ENCODE measurements at places on chromosomes 7 and 10.

- no peak for DNase-seq
Observed at GRCh38 chr7:73799282-73800141, 29.4 kb upstream of the CLDN3 start.

GRCh38 chr7:105643384-105643783 is 62.1 kb upstream of the EFCAB10 start:
- DNase-seq = no peak

DNA sequence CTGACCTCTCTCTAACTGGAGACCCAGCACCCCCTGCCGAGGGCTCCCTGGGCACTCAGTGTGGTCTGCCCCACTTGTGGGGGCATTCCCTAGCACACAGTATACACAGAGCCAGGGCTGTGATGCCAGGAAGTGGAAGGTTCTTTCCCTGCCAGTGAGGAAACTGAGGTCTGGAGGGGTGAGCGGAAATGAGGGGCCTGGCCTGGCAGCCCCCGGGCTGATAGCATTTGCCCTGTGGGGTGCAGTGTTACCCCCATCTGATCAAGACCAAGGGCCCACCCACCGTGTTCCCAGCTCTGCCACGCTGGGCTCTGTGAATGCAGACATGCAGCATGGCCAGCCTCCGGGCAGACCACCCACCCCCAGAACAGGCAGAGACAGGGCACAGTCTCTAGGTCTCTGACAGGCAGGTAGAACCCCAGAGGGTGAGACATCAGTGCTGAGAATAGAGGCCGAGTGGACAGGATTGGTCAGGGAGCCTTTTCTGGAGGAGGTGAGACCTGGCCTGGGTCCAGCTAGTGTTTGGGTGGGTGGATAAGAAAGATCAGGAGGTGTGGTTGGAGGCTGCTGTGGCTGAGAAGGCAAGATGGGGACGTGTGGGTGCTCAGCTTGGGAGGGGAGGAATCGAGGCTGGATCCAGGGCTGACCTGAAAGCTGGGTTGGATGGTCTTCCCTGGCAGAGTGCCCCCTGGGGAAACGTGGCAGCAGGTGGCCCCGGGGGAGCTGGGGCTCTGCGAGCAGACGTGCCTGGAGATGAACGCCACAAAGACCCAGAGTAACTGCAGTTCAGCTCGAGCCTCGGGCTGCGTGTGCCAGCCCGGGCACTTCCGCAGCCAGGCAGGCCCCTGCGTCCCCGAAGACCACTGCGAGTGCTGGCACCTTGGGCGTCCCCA is 10.8 kb upstream of the ZNF862 start:
- DNase-seq = no peak

GRCh38 chr10:52245547-52245946 is 68.5 kb upstream of the DKK1 start:
- no peak for DNase-seq

GRCh38 chr10:59025981-59026765 is 150.3 kb upstream of the PHYHIPL start:
- DNase-seq = no peak

DNA sequence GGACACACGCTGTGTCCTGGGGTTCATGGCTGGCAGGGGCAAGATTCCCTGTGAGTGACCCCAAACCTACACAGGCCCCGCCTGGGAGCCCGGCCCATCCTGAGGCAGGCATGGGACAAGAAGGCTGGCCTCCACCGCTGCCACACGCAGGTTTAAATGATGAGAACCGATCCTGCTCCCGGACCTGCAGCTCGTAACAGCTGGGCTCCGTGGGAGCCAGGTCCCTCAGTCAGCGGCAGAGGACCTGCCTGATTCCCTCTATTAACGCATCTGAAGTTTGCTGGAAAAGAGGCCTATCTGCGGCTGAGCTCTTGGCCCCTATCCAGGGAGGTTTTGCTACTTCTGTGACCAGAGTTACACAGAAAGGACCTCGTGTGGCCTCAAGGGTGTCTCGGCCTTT is 112.3 kb downstream of the VIPR2 start:
- DNase-seq = no peak

DNA sequence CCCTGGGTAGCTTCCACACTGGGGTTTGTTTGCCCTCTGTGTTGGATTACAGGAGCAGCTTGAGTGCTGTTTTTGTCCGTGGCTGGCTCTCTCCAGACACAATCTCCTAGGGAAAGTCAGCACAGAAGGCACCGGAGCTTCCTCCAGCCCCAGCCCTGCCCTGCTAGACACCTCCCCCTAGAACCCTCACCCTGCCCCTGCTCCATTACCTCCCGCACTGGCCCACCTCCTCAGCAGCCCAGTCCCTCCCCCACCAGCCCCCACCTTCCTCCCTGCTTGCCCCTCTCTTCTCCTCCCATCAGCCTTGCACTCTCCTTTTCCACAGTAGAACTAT is 130.5 kb downstream of the ADCY1 start:
- DNase-seq = no peak

DNA sequence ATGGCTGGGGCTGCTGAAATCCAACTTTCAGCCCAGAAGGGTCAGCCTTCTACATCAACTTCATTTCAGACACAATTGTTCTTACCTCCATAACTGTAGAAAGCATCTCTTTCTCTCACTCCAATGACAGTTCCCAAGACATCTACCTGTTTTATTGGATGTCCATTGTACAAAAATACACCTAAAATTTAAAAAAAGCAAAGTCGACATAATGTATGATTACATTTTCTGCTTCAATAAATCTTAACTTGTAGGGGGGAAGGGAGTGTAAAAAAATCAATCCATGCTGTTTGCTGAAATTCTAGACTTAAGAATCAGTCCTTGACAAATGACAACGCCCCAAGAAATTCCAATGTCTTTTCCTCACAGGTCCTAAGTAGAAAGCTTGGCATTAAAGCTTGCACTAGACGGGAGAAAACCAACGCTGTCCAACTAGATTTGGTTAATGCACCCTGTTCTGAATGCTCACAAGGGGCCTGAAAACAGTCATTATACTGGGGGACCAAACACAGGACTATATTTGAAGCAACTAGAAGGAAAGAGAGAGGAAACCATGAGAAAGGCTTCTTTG is 7.5 kb downstream of the STN1 start:
- DNase-seq = no peak

GRCh38 chr7:117776224-117776623 is 97.0 kb downstream of the CTTNBP2 start:
- no peak for DNase-seq

GRCh38 chr10:122237331-122237990 is 33.6 kb upstream of the BTBD16 start:
- DNase-seq = no peak

All from central memory CD4-positive, alpha-beta T cell (primary cell).